ENCODE measurements at places on chromosomes 11 and 22. TPM values are rescaled to one million over a fixed set of nuclear protein-coding genes. Genes with fewer than 3 reads are reported as not detected.

DNA sequence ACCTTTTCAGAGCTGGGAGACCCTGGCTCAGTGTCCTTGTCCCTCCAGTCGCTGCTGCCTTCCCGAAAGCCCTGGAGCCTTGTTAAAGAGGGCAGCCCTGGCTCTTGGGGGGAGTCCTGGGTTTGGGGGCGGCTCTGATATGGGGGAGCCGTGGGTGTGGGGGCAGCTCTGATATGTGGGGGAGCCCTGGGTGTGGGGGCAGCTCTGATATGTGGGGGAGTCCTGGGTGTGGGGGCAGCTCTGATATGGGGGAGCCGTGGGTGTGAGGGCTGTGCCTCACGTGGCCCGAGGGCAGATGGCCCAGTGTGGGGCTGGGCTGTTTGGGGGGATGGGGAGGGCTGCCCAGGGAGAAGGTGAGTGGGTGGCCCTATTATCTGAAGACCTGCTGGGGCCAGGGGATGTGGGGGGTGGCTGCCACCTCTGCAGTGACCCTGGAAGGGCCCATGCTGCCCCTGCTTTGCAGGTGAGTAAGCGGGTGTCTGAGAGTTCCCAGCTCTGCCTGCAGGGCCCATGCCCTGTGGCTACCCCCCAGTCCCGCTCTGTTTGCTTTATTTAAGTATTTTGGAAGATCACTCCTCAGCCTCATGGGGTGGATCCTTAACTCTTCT, 30.9 kb upstream of the GRAMD4 start:
- DNase-seq, result no peak
- peaks cover 90% of the 10 kb centered on the region for H3K4me1 ChIP-seq
- no peak overlapping the region for H3K4me3 ChIP-seq
- H3K27me3 ChIP-seq, result no peaks in the 10 kb centered on the region
- no peaks in the 10 kb centered on the region for H3K36me3 ChIP-seq
- H3K27ac ChIP-seq, result peak overlapping the region; percentile 99

DNA sequence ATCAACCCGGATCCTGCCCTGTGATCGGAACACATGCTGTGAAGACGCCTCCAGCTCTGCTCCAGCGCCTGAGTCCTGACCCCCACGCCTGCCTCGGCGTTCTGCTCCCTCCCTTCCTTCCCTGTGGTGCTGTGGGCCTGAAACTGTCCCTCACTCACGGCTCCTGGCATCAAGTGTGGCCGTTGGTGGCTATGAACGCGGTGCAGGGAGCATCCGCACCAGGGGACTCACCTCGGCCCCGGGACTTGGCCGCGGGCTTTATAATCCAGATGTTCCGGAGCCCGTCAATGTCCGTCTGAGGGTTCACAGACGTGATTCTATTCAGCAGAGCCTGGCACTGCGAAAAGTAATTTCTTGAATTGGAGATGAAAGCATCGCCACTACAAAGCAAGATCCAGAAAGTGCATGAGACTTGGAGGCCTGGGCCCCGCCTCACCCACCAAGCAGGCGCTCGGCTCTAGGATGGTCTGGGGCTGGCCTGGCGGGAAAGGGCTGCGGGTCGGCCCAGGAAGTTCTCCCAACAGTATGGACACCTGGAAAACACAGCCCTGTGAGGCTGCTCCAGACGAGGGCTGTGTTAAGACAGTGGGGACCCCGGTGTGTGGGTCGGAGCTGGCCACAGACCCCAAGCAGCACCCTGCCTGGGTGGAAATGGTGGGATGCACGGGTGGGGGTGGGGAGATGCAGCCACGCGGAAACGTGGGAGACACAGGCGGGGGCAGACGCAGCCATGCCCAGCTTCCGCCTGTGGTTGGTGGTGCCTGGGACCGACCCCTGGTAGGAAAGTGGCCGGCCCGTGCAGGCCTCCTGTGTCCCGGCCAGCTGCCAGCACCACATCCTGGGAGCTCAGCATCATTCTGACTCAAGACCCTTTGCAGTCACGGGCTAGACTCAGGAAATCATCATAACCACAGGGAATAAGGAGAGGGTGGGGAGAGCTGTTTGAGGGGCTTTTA, 21.8 kb upstream of the IL17REL start:
- H3K4me1 ChIP-seq, result peaks cover 24% of the 10 kb centered on the region
- peaks cover 12% of the 10 kb centered on the region for H3K27me3 ChIP-seq
- H3K27ac ChIP-seq, result no peak overlapping the region
- DNase-seq, result no peak

GRCh38 chr11:1435820-1436467, 46.2 kb downstream of the BRSK2 start:
- no peaks in the 10 kb centered on the region for H3K27me3 ChIP-seq
- no peaks in the 10 kb centered on the region for H3K36me3 ChIP-seq
- H3K27ac ChIP-seq, result no peak overlapping the region
- H3K4me3 ChIP-seq, result no peak overlapping the region

- no peaks in the 10 kb centered on the region for H3K27me3 ChIP-seq
- DNase-seq, result no peak
- H3K4me1 ChIP-seq, result no peaks in the 10 kb centered on the region
- no peak overlapping the region for H3K4me3 ChIP-seq
Measured at GRCh38 chr11:132658004-132658403, 874.3 kb downstream of the OPCML start.

DNA sequence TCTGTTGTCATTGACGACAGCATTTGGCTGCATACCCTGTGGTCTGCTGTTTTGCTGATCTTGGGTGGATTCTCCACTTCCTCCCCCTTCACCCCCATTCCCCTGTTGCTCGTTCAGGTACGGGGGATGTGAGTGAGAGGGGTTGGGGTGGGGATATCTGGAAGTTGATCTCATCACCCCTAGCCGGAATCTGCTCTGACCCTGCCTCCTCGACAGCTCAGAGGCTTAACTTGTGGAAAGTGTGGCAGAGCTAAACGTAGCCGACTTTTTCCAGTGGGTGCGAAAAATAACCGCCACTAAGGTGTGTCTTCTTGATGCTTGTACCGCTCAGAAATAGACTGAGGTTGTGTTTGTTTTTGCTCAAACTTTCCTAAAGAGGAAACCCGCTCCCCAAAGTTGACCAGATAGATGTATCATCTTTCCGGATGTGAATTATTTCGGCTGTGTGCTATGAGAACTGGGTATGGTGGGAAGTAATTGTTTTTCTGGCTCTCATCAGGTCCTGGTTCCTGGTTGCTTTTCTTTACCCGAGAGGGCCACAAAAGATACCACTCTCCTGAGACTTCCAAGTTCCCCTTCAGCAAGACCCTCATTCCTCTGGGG, 6.6 kb downstream of the ZBTB16 start:
- H3K36me3 ChIP-seq, result no peaks in the 10 kb centered on the region
- H3K27me3 ChIP-seq, result no peaks in the 10 kb centered on the region
- H3K27ac ChIP-seq, result no peak overlapping the region
- no peaks in the 10 kb centered on the region for H3K4me1 ChIP-seq
- no peak for DNase-seq
- H3K4me3 ChIP-seq, result no peak overlapping the region

- H3K27me3 ChIP-seq, result no peaks in the 10 kb centered on the region
- H3K27ac ChIP-seq, result no peak overlapping the region
- H3K4me1 ChIP-seq, result no peaks in the 10 kb centered on the region
- no peak overlapping the region for H3K4me3 ChIP-seq
- H3K36me3 ChIP-seq, result no peaks in the 10 kb centered on the region
Measured at GRCh38 chr11:83945976-83946375, 659.8 kb upstream of the CCDC90B start.

DNA sequence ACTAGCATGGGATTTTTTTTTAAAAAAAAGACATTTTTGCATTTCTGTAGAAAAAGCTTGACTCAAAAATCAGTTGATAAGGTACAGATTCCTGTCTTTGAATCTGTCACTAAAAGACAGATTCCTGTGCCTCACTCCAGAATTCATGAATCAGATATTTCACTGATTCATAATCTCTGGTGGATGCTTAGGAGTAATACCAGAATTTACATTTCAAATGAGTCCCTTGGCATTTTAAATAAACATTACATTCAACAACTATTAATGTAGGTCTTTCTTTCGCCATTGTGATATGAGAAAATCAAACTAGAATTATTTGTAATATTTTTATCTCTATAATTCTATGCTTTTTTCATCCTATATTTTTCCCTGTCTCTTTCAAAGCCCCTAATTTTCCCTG, 128.3 kb downstream of the APIP start:
- no peak overlapping the region for H3K4me3 ChIP-seq
- H3K36me3 ChIP-seq, result no peaks in the 10 kb centered on the region
- no peak for DNase-seq

DNA sequence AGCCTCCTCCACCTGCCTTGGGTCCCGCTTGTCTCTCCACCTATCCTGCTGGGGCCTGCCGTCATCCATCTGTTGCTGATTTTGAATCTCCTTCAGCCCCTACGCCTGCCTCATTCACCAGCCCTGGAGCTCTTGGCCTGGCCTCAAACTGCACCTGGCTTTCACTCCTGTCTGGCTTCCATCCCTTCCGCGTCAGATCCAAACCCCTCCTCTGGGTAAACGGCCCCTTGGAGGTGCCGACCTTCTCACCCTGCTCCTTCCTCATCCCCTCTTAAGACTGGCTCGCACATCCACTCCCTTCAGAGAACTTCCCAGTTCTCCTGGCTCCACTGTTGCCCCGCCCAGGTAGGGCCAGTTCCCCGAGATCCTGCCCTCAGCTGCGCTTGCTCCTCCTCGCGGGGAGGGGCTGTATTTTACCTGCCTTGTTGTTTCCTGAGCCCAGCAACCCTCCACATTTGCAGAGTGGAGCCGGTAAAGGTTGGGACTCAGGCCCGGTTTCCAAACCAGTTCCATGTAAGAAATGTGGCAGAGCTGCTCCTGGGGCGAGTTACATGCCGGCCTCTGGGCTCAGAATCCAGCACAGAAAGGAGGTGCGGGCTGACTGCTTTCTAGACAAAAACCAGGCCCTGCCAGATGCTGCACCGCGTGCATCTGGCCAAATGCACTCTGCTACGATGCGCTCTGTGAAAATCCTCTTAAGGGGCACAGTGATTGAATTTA, 13.9 kb upstream of the SHANK2 start:
- no peak overlapping the region for H3K4me3 ChIP-seq
- no peak overlapping the region for H3K27ac ChIP-seq
- H3K36me3 ChIP-seq, result no peaks in the 10 kb centered on the region
- H3K4me1 ChIP-seq, result no peaks in the 10 kb centered on the region

GRCh38 chr11:75514596-75514995, 11.1 kb downstream of the GDPD5 start:
- no peaks in the 10 kb centered on the region for H3K27me3 ChIP-seq
- no peak for DNase-seq
- no peak overlapping the region for H3K27ac ChIP-seq
- H3K36me3 ChIP-seq, result peaks cover 3% of the 10 kb centered on the region

GRCh38 chr11:130383344-130384211, 44.8 kb downstream of the ADAMTS8 start:
- no peaks in the 10 kb centered on the region for H3K36me3 ChIP-seq
- no peak for DNase-seq
- no peaks in the 10 kb centered on the region for H3K4me1 ChIP-seq
- H3K4me3 ChIP-seq, result no peak overlapping the region
- no peak overlapping the region for H3K27ac ChIP-seq
- no peaks in the 10 kb centered on the region for H3K27me3 ChIP-seq

DNA sequence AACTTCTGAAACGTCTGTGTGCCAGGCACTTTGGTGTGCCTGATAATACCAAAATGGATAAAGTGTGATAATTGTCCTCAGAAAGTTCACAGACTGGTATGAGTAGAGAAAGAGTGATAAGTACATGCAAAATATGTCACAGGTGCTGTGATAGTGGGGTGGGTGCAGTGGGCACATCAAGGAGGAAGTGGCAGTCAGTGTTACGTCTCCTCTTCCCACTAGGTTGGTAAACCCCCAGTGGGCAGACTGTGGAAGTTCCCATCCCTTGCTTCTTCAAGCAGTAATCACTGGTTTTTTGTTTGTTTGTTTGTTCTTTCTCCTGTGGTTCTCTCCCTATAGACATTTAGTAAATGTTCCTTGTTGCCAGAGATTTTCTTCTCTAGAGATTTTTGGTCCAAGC, 5.4 kb downstream of the RNF121 start:
- no peaks in the 10 kb centered on the region for H3K27me3 ChIP-seq
- H3K4me1 ChIP-seq, result peaks cover 44% of the 10 kb centered on the region
- H3K36me3 ChIP-seq, result no peaks in the 10 kb centered on the region
- peak; percentile 76 for DNase-seq
- H3K27ac ChIP-seq, result peak overlapping the region; percentile 73

GRCh38 chr22:39197578-39197977, 45.1 kb upstream of the CBX7 start:
- H3K4me1 ChIP-seq, result no peaks in the 10 kb centered on the region
- no peaks in the 10 kb centered on the region for H3K36me3 ChIP-seq
- H3K27me3 ChIP-seq, result no peaks in the 10 kb centered on the region
- no peak overlapping the region for H3K27ac ChIP-seq
- no peak for DNase-seq
- no peak overlapping the region for H3K4me3 ChIP-seq

GRCh38 chr22:29718949-29719898, 579 bp upstream of the CABP7 start:
- no peaks in the 10 kb centered on the region for H3K36me3 ChIP-seq
- H3K27ac ChIP-seq, result no peak overlapping the region
- H3K4me3 ChIP-seq, result no peak overlapping the region
- DNase-seq, result no peak

DNA sequence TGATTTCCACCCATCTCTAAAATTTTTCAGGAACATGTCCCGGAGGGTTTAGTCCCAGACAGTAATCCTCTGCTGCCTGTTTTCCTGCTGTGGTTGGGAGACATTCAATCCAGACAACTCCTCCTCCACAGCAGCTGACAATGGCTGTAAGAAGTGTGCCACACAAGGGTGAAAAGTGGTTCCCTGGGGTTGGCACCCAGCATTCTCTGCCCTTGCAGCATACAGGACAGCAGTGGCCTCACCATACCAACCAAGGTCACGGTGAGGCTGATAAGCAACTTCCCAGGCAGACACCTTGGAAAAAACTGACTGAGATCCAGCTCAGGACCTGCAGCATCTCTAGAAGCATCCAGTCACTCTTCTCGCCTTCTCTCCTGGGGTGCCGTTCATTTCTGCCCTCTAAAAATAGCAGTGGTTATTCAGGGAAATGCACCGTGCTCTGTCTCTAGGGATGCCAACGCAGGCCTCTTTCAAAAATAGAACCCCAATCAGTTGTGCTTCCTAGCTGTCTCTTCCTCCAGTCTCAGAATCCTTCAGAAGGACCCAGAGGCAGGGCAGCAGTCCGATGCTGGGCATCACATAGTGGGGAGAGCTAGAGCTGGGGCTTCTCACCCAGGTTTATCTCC, 241.0 kb downstream of the TENM4 start:
- H3K27ac ChIP-seq, result no peak overlapping the region
- no peak for DNase-seq
- H3K4me3 ChIP-seq, result no peak overlapping the region
- no peaks in the 10 kb centered on the region for H3K36me3 ChIP-seq

- no peak overlapping the region for H3K27ac ChIP-seq
- no peaks in the 10 kb centered on the region for H3K36me3 ChIP-seq
Measured at GRCh38 chr22:35631597-35631996, 14.5 kb upstream of the MB start.

GRCh38 chr22:24444729-24445466, 17.5 kb downstream of the ADORA2A start:
- H3K27ac ChIP-seq, result no peak overlapping the region
- no peaks in the 10 kb centered on the region for H3K27me3 ChIP-seq

- no peaks in the 10 kb centered on the region for H3K4me1 ChIP-seq
- peaks cover 3% of the 10 kb centered on the region for H3K27me3 ChIP-seq
- no peak overlapping the region for H3K4me3 ChIP-seq
- no peak overlapping the region for H3K27ac ChIP-seq
Measured at GRCh38 chr22:28574159-28574788, 105.4 kb downstream of the TTC28 start.

- H3K27ac ChIP-seq, result no peak overlapping the region
- no peak overlapping the region for H3K4me3 ChIP-seq
- H3K4me1 ChIP-seq, result peaks cover 17% of the 10 kb centered on the region
Measured at GRCh38 chr22:23898006-23898974, 4.1 kb downstream of the MIF start.

The OSBP2 gene
- 1.6 TPM for total RNA-seq

The CENPM gene
- 30.7 TPM for total RNA-seq

The SPINDOC gene
- total RNA-seq, result 27.5 TPM

The GVQW3 gene
- 8.2 TPM for total RNA-seq

The KIF18A gene
- total RNA-seq, result 4.1 TPM

The MUC5AC gene
- not detected for total RNA-seq
